Activated T-helper 1 cell treated with Interleukin-2 at 50 U/mL for 16 hours (primary cell): ENCODE measurements at places on chromosomes 5 and 9.

DNA sequence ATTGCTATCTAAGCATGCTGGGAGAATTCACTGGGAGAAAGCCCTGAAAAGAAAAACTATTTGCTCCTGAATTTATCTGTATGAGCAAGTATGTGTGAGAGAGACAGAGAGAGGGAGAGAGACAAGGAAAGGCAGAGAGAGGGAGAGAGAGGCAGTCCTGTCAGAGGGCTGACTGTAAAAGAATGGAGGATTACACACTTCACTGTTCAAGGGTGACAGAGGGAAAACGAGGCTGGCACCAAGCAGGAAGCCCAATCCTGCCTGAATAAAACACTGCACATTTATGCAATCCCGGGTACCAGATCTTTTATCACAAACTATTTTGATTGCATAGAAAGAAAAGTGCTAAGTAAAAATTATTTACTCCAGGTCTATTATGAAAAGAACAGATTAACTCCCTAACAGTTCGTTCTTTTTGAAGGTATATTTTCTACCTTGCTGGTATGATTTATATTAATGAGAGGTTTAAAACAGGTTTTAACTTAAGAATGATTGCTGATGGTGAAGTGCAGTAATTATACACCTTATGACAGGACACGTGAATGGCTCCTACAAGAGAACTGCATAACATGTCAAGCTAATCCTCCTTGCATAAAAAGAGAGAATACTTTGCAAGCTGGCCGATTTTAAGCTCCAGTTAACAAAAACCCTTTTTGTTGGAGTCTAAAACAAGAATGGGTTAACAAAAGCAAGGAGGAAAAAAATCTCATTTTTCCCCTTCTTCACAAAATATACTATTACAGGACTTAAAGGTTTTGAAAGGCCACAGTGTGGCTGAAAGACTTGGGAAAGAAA is 82.5 kb downstream of the NFIB start:
- DNase-seq: no peak

- no peak for DNase-seq
Observed at GRCh38 chr9:96449523-96449844, 485 bp upstream of the HABP4 start.

DNA sequence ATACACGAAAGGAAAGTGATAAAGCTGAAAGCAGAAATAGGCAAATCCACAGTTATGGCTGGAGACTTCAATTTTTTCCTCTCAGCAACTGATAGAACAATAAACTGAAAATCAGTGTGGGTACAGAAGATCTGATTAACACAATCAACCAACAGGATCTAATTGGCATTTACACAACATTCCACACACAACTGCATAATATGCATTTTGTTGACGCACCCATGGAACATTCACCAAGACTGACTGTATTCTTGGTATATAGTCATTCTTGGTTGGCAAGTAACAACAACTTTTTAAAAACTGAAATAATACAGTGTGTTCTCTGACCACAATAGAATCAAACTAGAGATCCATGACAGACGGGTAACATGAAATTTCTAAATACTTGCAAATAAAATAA is 218.7 kb upstream of the S1PR3 start:
- no peak for DNase-seq

DNA sequence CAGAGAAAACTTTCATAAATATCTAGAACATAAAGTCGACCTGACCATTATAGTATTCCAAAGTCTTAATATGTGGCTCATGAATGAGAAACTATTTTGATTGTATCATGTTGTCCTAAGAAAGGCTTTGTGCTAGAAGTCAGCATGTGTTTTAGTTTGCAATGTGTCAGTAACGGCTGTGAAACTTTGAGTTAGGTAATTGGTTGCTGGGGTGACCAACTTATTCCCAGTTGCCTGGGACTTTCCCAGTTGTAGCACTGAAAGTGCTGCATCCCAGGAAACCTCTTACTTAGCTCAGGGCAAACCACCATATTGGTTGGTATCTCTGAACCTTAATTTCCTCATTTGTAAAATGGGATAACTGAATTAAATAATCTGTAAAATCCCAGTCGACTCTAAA is 114.6 kb upstream of the SLC12A2 start:
- no peak for DNase-seq

GRCh38 chr5:39605588-39606575 is 181.1 kb upstream of the DAB2 start:
- no peak for DNase-seq

- no peak for DNase-seq
Observed at GRCh38 chr5:122507581-122507980, 195.5 kb downstream of the SNCAIP start.

GRCh38 chr9:101566904-101567724 is 27.7 kb downstream of the PPP3R2 start:
- no peak for DNase-seq

DNA sequence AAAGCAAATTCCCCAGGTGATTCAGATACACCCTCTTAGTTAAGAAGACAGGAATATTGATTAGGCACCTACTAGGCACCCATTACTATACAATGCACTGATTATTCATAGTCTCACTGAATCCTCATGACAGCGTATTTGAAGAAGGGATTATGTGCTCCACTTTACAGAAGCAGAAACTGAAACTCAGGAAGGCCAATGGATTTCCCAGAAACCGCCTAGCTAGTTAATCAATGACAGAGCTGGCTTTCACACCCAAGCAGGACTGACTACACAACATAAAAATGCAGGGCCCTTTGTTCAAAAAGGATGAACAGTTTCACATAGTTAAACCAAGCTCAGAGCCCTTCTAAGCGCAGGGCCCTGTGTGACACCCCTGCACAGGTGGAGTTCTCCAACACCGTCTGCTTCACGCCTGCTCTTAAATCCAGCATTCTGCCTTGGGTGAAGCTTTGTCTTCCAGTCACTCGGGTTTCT is 117.3 kb downstream of the TTLL11 start:
- no peak for DNase-seq

DNA sequence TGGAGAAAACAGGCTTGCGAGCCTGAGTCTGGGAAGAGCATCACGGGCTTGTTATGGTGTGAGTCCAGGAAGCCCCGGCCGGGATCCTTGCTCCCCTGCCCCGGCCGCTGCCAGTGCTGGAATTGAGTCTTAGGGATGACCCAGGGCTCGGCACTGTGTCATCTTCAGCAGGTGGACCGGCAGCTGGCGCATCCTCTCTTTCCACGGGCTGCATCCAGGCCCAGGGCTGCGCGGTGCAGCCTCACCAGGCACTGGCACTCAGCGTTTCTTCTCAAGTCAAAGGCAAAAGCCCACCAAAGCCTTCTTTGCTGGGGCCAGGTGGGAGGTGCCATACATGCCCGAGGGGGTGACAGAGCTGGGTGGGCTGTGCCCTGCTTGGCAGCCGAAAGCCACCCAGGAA is 46.6 kb downstream of the COL5A1 start:
- DNase-seq: no peak

GRCh38 chr9:116405321-116405720 is 251.7 kb downstream of the PAPPA start:
- no peak for DNase-seq
